ENCODE measurements at places on chromosomes 16 and 17.

- DNase-seq: no peak
These were observed 14.6 kb downstream of the STH start for GRCh38 chr17:46013502-46014165.

- DNase-seq: no peak
These were observed 160.9 kb upstream of the CDH5 start for GRCh38 chr16:66205287-66206231.

GRCh38 chr17:28946239-28946638, 5.1 kb downstream of the PHF12 start:
- no peak for DNase-seq

DNA sequence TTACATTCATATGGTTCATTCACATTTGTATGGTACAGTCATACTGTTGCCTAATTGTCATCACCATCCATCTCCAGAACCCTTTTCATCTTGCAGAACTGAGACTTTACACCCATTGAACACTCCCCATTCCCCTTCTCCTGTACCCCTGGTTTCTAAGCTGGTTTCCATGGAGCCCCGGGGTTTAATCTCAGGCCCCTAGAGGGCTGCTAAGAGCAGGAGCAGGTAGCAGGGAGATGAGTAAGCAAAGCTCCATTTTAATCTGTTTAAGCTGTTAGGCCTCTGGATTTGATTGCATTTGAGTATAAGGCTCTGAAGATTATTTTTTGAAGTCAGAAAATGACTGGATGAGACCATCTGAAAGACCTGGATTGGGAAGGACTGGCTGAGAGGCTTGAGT, 68.5 kb upstream of the RPL38 start:
- no peak for DNase-seq

DNA sequence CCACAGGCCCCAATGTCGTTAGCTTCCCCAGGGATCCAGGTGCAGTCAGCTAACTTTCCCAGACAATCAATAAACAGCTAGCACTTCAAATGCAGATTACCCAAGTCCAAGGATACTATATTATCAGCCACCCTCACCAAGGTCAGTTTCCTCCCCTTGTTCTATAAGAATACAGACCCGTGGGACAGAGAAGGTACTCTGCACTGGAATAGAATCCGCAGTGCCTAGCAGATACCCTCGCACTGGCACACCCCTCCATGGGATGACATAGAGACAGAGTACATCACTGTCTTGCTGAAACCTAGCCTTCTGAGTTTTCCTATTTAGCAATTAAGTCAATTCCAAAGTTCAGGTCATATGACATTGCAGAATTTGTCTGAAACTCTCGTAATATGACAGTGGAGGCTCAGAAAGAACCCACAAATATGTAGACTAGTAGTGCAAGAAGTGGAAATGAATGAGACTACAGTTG, 40.0 kb upstream of the ABCA10 start:
- no peak for DNase-seq

Measured in CD4-positive, alpha-beta T cell (primary cell).